Posterior cingulate gyrus (tissue), 11 donors: ENCODE measurements at places on chromosomes 4 and X.

- no peak for DNase-seq
Observed at GRCh38 chr4:103118166-103118565, 18.5 kb upstream of the BDH2 start.

DNA sequence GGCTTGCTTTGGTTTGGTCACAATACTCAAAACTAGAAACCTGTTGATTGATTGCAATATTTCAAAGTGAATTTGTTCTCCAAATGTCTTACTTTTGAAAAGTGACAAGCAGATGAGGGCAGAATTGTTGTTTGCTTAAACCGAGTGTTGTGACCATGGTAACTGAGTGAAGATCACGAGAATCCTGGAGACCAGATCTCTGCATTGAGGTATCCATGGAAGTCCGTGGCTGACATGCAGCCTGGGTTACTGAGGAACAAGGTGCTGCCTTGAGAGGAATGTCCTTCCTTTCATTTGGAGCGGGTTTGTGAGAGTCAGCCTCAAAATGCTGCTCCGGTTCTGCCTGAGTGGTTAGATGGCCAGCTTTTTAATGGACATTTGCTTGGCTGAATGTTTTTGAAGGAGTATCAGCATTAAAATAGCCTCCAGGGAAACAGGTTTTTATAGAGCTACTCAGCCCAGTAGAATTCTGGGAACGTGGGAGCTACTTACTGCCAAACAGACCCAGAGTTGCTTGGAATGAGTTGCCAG is 31.3 kb downstream of the NYX start:
- no peak for DNase-seq

DNA sequence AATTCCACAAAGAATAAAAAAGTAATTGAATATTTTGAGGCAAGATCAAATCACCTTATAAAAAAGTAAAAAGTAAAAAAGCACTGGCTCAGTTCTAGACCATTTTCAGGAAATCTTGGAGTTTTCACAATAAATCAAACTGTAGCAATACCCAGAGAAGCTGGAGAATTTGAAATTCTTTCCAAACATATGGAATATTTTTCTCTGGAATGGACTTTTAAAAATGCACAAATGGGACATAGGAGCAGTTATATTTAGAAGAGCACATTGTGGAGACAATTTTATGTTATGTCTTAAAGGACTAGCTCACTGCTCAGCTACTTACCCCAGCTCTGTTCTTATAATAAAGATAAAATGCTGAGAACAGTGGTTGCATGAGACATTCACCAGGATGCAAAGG is 211.9 kb upstream of the KIT start:
- DNase-seq: no peak

GRCh38 chrX:16587836-16588235 is 62.1 kb upstream of the S100G start:
- DNase-seq: no peak

- DNase-seq: no peak
Observed at GRCh38 chrX:100681599-100681998, 37.6 kb downstream of the SRPX2 start.

GRCh38 chr4:119317990-119318389 is 3.9 kb downstream of the FABP2 start:
- no peak for DNase-seq

DNA sequence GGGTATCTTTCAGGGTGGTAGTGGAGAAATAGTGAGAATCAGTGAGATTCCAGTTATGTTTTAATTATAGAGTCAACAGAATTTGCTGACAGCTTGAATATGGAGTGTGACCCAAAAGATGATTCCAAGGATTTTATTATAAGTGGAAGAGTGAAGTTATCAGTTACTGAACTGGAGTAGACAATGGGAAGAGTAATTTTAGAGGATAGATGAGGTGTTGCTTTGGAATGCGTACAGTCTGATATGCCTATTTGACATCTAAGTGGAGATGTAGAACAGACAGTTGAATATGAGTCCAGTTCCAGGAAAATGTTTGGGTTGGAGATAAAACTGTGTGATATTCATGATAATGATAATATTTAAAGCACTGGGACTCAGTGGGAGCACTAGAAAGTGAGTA is 174.2 kb downstream of the MAPK10 start:
- DNase-seq: no peak
